ENCODE measurements at places on chromosomes 1 and 21.

GRCh38 chr1:31054349-31054748 is 11.2 kb downstream of the PUM1 start:
- DNase-seq = no peak

- no peak for DNase-seq
Measured at GRCh38 chr21:22258821-22259220, 1260.6 kb downstream of the NCAM2 start.

GRCh38 chr1:160704250-160704649 is 7.4 kb downstream of the CD48 start:
- no peak for DNase-seq

DNA sequence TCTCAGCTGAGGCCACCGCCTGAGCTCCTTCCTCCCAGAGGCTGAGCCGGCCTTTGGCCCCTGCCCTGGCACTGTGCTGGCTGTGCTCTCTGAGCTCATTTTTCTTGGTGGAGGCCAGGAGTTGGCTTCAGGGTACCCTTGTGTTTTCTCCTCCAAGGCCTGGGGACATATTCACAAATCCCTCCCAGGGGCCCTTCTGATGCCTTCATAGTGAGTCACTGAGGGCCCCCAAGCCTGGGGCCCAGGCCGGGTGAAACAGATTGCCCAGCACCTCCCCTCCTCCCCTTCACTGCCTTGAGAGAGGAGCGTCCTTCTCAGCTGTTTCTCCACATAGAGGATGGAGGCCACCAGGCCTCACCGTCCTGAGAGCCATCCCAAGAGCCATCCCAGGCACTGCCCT is 105.8 kb downstream of the SIK1 start:
- no peak for DNase-seq

DNA sequence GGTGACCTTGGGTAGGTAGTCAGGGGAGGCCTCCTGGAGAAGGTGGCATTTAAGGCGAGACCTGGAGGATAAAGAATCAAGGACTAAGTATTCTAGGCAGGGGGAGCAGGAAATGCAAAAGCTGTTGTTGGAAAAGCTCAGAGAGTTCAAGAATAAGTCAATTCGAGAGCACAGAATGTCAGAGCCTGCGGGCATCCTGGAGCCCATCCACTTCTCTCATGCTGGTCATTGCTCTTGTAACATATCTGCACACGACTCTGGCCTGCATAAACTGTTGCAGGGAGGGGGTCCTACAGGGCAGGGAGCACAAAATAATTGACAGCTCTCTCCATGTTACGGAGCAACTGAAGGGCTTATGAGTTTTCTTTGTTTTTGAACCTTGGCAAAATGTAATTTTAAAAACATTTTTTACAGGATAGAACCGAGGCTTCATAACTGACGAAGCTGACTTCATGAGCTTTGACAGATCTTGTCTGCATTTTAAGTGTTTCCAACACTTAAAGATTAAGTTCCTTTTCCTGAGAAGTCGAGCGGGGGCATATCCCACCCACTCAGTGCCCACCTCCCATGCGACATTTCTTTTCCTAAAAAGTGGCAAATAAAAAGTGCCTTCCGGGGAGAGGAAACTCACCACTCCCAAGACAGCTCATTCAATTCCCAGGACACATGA is 4.2 kb downstream of the PLA2G5 start:
- no peak for DNase-seq

- DNase-seq = peak; percentile 53
Measured at GRCh38 chr1:157045250-157046218, at the start of gene ARHGEF11. Gene ARHGEF11 (minus strand): TSS chr1:157045742. CDS start chr1:157044330, 1,412 bp downstream.

GRCh38 chr1:195618287-195618686 is 990.0 kb downstream of the KCNT2 start:
- no peak for DNase-seq

- no peak for DNase-seq
Measured at GRCh38 chr1:5796028-5796427, 196.2 kb downstream of the NPHP4 start.

DNA sequence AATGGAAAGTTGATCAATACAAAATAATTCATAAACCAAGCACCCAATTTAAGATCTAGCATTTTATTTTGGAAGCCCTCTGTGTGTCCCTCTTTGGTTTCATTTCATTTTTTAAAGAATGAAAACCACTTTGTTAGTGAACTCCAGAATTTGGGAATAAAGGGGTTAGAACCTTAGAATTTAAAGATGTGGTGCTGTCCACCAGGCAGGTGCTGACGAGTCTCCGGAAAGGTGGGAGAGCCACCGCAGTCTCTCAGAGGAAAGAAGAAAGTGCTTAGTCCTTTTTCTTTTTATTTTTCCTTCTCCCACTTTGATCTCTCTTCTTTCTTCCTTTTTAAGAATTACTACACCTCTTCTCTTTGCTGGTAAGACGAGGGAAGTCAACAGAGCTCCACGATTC is 20.5 kb upstream of the HIVEP3 start:
- DNase-seq = no peak

GRCh38 chr1:85580872-85581801 is 576 bp downstream of the CCN1 start:
- no peak for DNase-seq

- peak; percentile 4 for DNase-seq
Measured at GRCh38 chr21:36589352-36589971, 109.5 kb upstream of the SIM2 start.

DNA sequence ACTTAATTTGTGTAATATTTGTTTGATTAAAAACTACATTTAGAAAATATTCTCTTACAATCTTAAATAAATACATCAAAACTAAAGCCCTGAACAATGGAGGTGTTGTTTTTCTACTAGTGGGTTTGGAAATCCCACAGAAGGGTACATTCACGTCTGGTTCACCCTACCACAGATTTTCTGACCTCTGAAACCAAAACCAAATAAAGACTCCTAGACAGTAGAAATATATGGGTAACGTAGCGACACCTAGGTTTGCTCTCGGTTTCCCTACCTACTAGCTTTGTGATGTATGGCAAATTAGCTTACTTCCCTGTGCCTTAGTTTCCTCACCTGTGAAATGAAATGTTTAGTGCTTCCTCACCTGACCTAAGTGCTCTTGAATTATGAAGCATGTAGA is 312.6 kb downstream of the DPYD start:
- DNase-seq = no peak

- DNase-seq = no peak
Measured at GRCh38 chr1:76110666-76111065, 36.1 kb downstream of the ST6GALNAC3 start.

- no peak for DNase-seq
Measured at GRCh38 chr1:230067871-230068620, 1.0 kb downstream of the GALNT2 start.

DNA sequence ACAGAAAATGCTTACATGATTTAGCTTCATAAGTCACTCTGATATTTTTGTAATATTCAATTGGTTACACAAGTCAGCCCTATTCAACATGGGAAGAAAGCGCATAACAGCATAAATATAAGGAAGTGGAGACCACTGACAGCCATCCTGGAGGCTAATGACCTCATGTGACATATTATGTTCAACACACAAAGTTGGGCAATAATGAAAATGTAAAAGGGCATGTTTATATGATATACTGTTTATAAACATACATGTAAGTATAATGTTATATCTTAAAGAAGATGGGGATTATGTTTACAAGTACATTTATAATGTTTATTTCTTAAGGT is 30.2 kb downstream of the EVI5 start:
- DNase-seq = no peak

GRCh38 chr1:111731956-111732355 is 7.2 kb downstream of the INKA2 start:
- DNase-seq = no peak

- DNase-seq = no peak
Measured at GRCh38 chr1:18557621-18558465, 72.8 kb upstream of the PAX7 start.

- no peak for DNase-seq
Measured at GRCh38 chr1:204344665-204345355, 14.9 kb downstream of the PLEKHA6 start.

GRCh38 chr1:55230659-55231058 is 15.5 kb upstream of the USP24 start:
- no peak for DNase-seq

DNA sequence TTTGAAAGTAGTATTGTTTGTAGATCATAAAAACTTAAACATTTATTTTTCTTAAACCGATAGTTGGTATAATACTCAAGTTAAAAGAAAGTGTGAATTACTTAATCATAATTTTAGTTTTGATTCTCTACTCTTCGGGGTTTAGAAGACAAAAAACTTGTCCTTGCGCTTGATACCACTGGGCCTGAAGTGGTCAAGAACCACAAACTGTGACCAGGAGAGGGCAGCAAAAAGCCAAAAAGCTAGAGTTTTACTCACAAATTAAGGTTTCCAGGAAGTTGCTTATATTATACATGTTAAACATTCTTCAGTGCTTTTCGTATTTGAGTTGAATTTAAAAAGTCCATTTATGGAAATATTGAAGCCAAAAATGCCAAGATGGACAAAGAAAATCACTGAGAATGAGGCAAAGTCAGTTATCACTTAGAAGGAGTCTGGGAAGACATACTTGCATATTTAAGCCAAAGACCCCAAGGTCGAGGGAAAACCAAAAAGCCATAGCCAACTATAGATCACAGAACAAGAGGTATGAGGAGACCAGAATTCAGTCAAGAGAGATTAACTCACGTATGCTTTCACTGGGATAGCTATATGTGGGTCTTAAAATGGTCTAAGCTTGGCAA is 34.2 kb downstream of the EFCAB7 start:
- DNase-seq = no peak

- no peak for DNase-seq
Measured at GRCh38 chr1:247445526-247446356, 12.2 kb downstream of the OR2B11 start.

- no peak for DNase-seq
Measured at GRCh38 chr1:207838156-207839082, 72.5 kb downstream of the CD34 start.

GRCh38 chr1:159214149-159214760 is 9.6 kb downstream of the ACKR1 start:
- DNase-seq = no peak

- DNase-seq = no peak
Measured at GRCh38 chr21:45142469-45143308, 68.3 kb downstream of the ADARB1 start.

DNA sequence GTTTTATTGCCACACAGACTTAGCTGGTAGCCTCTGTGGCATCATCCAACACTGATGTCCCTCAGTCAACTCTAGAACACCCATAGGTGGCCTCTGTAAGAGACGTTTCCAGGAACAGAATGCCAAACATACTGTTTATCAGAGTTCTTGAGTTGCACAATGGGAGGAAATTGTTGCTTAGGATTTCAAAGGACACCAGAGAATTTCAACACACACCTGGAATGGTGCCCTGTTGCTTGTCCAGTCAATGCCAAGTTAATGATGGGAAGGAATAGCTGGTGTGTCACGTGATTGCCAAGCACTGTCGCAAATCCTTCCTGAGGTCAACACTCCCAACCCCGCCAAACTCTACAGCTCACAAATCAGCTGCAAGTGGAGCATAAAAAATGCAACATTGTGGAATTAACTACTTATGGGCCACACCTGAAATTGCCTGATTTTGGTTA is 28.6 kb upstream of the DUSP23 start:
- DNase-seq = peak; percentile 31

DNA sequence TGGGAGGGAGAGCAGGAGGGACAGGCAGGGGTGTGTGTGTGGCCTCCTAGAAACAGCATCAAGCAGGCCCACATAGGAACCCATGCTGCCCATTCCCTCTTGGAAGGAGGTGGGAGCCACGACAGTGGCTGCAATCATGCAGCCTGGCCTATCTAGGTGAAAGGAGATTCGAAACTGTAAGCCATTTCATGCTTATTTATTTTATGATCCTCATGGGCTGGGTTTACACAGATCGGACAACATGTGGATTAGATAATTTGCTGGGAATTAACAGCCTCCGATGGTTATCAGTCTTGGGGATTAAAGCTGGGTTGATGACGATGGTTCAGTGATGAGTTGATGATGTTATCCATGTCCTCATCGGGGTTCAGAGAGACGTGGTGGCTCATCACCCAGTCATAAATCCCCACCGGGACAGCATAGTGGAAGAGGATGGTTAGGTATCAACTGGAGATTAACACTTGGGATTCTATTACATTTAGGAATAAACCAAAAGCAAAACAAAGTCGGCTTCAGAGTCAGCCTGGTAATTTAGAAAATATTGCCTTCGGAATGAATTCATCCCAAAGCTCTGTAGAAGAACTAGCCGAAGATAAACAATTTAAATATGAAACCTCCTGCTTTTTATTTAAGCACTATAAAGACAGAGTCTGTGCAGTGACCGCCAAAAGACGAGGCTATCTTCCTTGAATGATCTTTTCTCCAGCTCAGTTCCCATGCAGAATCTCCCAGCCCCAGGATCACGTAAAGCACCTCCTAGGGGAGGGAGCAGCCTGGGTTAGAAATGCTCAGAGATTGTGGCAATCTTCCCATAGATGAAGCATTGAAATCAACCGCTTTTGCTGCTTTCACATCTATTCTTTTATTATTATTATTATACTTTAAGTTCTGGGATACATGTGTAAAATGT is 252.8 kb downstream of the FOXD2 start:
- no peak for DNase-seq

DNA sequence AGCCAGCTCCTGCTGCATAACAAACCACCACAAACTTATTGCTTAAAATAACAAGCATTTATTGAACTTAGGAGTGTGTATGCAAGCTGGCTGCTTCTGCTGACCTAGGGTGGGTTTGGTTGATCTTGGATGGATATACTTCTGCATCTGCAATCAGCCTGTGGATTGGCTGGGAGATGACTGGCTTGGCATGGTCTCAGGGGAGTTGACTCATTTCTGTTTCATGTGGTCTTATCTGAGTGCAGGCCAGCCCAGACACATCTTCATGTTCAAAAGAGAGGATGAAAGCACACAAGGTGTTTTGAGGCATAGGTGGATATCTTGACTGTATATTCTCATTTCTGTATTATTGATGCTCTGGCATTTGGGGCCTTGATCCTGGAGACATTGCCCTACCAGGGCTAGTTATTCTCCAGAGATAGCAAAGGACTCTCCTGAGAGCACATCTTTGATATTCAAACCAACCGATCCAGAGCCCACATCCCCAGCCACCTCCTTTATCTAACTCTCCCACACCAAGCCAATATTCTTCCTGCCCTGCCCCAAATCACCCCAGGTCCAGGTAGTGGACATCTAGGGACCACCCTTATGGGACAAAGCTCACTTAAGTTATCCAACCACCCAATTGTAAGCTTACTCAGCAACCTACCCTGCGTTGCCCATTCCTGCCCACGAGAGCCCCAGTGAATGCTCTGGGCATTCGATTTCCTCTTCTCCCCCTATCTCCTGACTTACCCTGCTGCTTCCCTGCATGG is 350.8 kb downstream of the PTPRU start:
- DNase-seq = no peak

GRCh38 chr1:219330001-219330400 is 156.3 kb downstream of the LYPLAL1 start:
- no peak for DNase-seq

Measured in HS-5 (cell line).